ENCODE measurements at places on chromosomes 7 and 10.

DNA sequence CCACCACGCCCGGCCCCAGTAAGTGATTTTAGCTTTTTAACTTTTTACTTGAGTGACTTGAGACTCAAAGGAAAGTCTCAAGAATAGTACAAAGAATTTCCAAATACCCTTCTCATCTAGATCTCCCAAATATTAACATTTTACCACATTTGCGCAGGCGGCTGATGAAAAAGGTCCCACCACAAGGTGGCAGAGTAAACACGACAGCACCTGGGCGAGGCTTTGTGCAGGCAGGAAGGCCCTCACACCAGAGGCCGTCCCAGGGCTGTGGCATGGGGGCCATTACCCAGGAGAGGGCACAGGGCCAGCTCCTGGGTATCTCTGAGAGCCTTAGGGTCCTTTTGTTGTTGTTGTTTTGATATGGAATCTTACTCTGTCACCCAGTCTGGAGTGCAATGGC, 50.0 kb upstream of the WIPI2 start:
- no peak for DNase-seq

GRCh38 chr10:44380829-44381600, 3.9 kb downstream of the CXCL12 start:
- no peak for DNase-seq

GRCh38 chr7:18445916-18446520, 49.5 kb upstream of the HDAC9 start:
- DNase-seq, result no peak

- DNase-seq, result no peak
Observed at GRCh38 chr10:89427629-89428028, 13.3 kb downstream of the IFIT5 start.

DNA sequence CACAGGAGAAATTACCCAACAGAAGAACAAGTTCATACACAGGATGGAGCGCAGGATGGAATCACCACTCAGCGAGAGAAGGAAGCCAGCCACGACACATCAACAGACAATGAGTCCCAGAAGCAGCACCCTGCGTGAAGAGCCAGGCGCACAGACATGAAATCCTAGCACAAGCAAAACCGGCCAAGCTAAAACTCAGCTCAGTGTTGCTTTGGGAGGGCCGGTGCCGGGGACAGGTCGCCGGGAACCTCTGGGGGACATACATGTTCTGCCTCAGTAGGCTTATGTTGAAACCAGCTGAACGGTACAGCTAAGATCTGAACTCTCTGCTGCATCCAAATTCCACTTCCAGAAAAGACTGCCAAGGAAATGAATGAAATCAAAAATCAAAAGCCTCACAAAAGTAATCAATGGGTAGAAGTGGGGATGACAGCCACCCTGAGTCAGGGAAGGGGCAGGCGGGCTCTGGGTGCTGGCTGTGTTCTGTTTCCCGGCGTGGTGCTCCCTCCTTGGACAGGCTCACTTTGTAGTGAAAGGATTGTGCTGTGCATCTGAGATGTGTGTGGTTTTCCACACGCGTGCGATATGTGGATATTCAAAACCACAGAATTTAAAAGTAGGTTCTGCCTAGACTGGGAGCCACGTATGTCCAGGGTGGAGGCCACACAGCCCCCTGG, 114.7 kb downstream of the PDGFA start:
- no peak for DNase-seq

DNA sequence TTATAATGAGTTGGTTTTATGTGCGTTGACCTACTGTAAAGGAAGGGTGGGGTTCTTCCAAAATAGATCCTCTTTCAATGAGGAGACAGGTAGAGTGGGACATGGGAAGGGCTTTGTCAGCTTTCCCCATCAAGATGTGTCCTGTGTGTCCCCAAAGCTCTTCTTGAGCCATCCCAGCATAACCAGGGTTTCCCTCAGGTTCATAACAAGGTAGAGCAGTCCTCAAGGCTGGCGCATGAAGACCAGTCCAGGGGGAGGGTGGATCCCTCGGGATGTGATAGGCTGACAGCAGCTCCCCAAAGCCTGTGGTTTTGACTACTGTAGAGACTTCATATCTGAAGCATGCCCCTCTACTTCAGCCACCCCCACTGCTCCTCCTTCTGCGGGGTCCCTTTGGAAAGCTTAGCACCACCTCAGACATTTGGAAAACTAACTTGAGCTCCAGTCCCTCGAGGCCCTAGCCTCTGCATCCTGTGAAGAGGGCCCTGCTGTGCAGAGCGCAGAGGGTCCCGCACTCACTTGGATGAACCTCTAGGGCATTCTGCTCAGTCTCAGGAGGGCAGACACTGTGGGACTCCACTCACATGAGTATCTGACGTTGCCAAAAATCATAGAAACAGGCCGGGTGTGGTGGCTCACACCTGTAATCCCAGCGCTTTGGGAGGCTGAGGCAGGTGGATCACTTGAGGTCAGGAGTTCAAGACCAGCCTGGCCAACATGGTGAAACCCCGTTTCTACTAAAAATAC, 1.1 kb upstream of the GIMAP8 start:
- DNase-seq, result no peak

- DNase-seq, result no peak
Observed at GRCh38 chr7:4227105-4228010, 454.7 kb upstream of the FOXK1 start.

DNA sequence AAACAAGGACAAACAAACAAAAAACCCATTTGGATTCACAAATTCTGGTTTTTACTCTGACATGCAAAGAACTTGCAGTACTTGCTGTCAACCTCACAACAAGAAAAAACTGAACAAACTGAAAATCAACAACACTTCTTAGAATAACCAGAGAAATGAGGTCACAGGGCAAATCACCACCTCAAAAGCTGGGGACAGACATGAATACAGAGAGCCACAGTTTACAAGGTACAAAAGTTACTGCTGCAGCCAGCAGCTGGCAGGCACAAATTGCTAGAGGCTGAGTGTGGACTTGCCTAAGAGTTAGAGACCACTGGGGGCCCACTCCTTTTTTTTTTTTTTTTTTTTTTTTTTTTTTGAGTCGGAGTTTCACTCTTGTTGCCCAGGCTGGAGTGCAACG, 15.0 kb upstream of the RNF32 start:
- no peak for DNase-seq

GRCh38 chr7:1919539-1920265, 249.6 kb downstream of the ELFN1 start:
- DNase-seq, result no peak

DNA sequence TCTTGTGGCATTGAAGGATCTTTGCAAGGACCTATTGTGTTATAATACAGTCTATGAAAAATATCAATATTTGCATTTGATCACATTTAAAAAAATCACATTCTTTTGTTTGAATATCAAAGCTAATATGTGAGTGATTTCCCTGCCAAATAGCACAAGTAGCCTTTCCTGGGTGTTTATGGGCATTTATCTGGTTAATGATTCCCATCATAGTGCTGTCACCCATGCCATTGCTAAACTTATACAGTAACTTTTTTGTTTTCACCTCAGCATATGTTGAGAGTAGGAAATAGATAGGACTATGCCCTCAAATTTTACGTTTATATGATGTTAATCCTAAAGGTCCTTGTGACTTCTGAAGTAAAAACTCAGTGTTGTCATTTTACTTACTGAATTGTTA, 136.9 kb downstream of the CFTR start:
- DNase-seq, result no peak

DNA sequence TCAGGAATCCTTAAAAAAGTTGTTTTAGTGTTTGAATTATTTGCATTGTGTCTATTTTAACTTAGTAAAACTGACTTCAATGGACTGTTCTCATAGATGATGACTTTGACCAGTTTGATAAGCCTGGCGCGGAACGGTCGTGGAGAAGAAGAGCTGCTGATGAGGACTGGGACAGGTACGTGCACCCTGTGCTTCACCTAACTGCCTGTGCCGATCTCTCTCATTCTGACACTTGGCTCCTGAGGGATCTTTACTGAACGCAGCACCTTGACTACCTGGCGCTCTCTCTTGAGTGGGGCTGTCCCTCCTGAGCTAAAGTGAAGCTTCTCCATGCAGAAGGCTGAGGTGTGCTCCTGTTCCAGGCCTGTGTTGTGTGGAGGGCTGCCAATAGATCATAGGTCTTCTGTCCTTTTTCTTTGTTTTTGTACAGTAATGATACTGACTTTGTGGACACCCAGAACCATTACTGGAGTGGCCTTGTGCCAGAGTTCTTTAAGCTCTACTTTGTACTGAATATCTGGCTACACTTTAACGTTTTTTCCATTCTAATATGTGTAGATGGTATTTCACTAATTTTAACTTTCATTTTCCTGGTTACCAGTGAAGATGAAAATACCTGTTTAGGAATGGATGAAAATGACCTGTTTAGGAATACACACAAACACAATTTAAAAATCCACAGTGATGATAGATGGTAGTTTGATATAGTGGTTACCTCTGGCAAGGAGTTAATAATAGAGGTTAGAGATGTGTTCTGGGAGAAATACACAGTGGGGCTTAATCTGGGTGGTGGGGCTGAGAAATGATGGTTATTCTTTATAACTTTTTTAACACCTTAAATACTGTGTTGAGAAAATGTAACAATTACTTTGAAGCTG, 20.9 kb downstream of the RBM33 start:
- DNase-seq, result no peak

GRCh38 chr10:11322698-11323097, 288.8 kb downstream of the USP6NL start:
- no peak for DNase-seq

GRCh38 chr10:91742229-91742628, 56.0 kb upstream of the TNKS2 start:
- no peak for DNase-seq

GRCh38 chr10:125158601-125159485, 1.5 kb downstream of the CTBP2 start:
- DNase-seq, result no peak

DNA sequence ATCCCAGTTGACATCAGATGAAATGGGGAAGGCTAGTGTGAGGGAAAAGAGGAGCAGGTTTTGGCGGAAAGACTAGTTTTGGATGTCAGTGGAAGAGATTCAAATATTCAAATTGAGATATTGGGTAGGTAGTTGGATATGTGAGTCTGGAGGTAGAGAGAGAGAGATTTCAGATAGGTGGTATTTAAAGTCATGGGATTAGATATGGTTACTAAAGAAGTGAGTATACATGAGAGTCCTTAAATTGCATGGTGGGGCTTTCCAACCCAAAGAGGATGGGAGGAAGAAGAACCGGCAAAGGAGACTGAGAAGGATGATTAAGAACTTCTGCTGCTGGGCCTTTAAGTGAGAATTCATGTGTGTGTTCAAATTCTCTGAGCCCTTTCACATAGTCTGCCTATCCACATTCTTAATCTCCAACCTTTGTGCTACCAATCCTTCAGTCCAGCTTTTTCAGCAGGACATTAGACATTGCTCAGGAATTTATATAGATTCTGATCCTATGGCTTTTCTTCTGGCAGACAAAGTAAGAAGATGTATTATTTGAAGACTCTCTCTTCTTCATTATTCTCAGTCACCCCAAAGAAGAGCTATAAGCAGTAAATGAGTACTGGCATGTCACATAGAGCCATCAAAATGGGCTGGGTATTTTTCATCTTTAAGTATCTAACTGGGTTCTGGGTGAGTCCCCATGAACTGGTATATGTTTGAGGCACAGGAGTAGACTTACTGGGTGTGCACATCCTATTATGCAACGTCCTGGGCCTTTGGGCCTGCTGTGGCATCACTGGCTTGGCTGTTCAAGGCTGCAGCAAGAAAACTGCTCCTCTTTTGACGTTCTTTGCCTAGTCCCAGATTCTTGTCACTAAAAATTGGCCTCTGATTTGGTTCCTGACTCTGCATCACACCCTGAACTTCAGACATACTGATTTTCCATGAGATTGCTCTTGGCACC, 33.6 kb downstream of the ST7 start:
- DNase-seq, result no peak

DNA sequence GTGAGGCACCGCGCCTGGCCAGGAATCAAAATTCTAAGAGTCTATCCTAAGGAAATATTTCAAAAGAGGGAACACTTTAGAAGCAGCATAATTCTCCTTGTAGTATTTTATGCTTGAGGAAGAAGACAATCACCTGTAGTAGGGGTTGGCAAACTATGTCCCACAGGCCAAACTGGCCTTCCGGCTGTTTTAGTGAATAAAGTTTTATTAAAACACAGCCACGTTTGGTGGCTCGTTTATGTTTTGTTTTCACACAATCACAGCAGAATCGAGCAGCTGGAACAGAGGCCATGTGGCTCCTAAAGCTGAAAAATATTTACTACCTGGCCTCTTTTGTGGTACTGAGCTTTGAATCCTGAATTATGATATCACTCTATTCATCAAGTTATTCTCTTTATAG, 131.7 kb upstream of the TNS3 start:
- DNase-seq, result no peak

GRCh38 chr7:5363729-5364128, 59.9 kb downstream of the TNRC18 start:
- DNase-seq, result no peak

- DNase-seq, result no peak
Observed at GRCh38 chr7:44629829-44630522, 23.5 kb downstream of the OGDH start.

- no peak for DNase-seq
Observed at GRCh38 chr10:5959581-5960069, 17.7 kb downstream of the IL15RA start.

GRCh38 chr7:30080818-30081217, 52.6 kb downstream of the PLEKHA8 start:
- DNase-seq, result no peak

DNA sequence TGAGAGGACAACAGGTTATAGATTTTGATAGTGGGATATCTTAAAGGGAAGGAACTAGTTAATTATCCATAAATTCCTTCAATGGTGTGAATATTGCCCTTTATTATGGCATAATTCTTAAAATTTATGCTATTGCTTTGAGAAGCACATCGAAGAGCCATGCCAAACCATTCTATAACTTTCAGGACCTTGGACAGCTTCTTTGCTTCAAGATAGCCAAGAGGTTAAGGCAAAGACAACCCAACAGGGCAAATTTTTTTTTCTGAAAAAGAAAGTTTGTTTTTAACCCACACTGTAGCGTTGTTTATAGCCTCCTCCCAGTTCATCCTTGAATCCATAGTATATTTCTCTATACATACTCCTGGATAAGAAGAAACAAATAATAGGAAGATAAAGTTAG, 103.2 kb downstream of the NRG3 start:
- DNase-seq, result no peak

DNA sequence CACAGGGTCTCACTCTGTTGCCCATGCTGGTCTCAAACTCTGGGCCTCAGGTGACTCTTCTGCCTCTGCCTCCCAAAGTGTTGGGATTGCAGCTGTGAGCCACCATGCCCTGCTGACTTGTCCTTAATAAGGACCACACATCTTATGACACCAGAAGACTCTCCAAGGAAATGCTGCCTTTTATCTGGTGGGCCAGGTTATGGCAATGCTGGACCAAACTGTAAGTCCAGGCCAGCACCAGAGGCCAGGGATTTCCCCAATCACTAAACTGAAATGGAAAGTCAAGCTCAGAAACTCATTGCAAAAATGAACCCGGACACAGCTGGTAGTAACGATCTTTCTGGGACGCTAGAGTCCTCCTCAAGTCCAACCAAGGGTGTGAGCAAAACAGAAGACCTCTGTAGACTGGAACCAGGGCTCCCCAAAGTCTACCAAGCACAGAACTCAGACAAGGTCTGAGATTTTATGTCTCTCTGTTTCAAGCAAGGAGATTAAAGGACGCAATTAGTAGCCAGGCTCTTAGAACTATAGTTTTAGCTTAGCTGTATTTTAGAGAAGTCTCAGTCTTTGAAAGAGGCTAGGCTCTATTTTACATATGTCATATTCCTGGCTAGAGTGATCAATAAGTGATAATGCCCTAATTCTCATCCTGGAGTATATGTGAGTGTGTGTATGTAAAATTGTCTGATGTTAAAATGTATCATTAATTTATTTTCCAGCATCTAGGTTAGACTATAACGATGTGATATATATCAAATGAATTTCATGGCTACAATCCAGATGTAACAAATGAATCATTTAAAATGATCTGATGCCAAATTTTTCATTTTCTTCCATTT, 74.0 kb upstream of the ITGB1 start:
- no peak for DNase-seq
